Bronchial epithelial cell (primary cell): ENCODE measurements at places on chromosomes 2 and 18.
A peak's percentile ranks its signal among the peaks of the same experiment; 100 is the strongest.

GRCh38 chr2:27158468-27158867, 9.7 kb downstream of the TCF23 start:
- DNase-seq = no peak

DNA sequence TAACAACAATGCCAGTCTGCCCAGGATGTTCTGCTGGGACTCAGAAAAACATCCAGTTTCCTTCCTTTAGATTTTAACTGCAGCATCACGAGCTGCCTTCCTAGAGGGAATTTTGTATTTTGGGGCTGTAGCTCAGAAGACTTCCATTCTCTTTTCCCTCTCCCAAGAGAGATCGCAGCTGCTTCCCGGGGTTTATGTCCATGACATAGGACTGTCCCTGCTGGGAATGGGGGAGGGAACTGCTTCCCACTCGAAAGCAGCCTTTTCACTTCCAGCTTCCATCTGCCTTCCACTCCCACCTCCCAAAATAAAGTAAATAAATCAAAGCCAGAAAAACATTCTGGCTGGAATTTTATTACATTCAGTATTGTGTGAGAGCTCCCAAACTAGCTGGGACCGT, 52.4 kb downstream of the LIMS1 start:
- no peak for DNase-seq

- DNase-seq = no peak
These were observed 48.4 kb downstream of the PLEKHA3 start for GRCh38 chr2:178528647-178529046.

DNA sequence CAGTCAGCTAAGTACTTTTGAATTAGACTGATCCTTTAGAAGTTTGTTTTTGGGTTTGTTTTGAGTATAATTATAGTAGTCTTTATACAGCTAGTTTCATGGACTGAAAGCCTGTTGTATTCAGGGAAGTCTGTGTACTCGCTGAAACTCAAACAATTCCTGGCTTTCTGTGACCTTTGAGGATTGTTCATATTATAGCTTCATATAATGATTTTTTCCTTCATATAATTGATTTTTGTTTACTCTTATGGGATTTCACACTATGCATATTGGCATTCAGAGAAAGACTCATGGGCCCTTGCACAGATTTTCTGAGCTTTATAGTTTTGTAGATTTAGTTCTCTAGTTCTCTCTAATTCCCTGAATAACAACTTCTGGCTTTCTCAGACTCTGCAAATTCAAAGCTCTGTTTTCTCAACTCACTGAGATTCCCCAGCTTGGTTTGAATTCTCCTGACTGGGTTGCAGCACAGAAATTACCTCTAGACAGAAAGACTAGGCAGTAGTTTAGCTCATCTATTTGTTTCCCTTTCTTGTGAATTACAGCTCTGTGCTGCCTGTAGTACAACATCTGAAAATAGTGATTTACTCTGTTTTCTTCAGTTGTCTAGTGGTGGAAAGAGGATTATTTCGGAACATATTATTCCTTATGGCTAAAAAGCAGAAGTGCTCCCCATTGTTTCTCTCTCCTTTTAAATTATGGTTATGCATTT, 495.9 kb upstream of the CNTNAP5 start:
- DNase-seq = no peak

- DNase-seq = peak; percentile 60
These were observed 158.9 kb downstream of the NEB start for GRCh38 chr2:151575338-151575737.

DNA sequence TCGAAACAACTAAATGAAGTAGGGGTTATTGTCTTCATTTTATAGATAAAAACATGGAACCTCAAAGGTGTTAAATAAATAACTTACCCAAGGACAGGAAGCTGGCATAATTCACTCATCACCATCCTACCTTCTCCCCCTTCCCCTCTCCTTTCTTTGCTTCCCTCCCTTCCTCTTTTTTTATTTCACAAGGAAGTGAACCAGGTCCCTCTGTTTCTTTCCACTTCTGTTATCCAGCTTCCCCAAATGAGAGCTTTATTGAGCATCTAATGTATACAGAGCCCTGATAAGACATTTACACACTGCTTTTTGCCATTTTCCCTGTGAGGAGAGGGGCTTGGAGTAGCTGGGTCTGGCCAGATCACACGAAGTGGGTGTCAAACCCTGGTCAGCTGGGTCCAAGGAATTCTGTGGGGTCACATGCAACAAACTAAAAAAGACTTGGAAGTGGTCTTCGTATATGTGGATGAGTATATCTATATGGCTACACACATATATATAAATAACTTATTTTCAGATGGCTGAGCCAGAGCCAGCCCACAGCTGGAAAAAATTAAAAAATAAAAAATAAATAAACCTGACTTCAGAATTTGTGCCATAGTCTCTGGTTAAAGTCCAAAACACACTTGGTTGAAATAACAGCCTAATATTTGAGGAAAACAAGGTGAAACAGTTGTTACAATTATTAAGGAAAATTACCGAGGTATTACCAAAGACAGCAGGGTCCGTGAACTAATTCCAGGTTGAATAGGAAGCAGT, 49.3 kb upstream of the FOSL2 start:
- DNase-seq = no peak

DNA sequence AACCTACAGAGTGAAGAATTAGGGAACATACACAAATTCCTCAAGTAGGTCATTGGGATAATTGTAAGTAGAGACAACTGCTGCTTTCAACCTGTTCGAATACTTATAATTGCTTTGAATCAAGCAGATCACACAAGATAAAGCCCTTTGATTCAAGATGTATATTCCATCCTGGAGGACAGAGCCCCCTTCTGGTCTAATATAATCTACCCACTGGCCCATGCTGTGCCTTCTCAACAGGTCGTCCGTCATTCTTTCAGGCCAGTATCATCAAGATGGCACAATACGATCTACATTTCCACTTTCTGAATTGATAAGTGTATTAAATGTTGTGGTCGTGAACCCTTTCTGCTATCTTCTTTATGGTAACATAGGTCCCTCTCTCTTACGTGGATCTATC, 387.0 kb upstream of the CDH19 start:
- no peak for DNase-seq

DNA sequence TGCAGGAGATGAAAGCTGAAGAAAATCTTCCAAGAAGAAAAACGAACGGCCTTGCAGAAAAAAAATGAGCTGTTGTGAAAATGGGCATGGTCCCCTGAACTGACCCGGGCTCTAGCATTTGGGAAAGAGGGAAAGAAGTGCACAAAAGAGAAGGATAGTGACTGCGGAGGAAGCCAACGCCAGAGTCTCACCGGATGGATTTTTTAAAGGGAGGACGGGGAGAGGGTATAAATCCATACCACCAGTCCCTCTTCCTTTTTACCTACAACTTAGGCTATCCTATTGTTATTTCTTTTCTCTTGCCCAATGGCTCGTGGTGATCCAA, 601 bp downstream of the WDR35 start:
- no peak for DNase-seq

DNA sequence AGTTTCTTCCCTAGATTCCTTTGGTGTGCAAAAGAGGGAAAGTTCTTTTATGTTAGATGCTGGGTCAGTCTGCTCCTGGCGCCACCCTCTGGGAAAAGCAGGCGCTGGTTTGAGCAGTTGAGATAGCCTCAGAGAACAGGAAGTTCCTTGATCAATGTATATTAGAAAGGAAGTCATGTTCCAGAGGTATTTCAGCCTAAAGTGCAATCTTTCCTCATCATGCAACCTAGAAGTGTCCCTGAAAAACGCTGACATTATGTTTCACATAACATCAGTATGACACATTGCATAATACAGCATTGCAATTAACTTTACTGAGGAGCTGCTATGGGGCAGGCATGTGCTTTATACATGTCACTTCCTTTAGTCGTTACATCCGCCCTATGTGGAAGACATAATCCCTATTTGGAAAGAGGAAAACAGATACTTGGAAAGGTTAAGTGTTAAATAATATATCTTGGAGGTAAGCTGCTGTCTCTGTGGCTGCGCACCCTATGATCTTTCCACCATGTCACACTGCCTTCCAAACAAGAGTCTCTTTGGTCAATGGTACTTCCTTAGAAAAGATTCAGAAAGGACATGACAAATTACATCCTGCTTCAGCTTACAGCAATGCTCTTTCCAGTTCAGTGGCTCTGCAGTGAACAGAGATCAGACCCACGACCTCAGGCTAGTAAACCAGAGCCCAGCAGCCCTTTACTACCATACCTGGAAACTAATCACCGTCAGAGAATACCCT, 369.7 kb downstream of the RAD51AP2 start:
- peak; percentile 26 for DNase-seq

GRCh38 chr18:64099244-64099643, 49.6 kb downstream of the LINC00305 start:
- DNase-seq = no peak

- DNase-seq = no peak
These were observed 130.9 kb upstream of the CAVIN2 start for GRCh38 chr2:191977754-191978153.

DNA sequence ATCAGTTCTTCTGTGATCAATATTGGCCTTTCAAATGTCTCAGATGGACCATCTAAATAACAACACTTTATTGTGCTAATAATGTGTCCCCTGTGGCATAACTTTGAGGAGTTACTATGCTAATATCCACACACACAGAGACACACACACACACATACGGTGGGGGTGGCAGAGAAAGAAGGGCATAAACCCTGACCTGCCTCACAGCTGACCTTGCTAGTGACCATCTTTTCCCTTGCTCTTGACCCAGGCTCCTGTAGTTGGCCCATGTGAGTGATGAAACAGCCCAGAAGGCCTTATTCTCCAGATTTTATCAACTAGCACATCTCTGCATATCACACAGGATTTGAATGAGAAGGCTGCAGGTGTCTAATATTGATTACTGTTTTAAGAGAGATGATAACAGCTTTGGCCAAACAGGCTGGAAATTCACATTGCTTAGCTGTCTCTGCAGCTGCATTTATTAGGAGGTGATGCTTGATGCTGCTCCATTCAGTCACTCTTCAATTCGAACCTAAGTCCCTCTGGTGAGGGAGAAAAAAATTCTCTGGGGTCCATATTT, 176.4 kb downstream of the ACTR3 start:
- DNase-seq = no peak

- DNase-seq = no peak
These were observed 79.2 kb downstream of the SLC25A12 start for GRCh38 chr2:171814883-171815282.

GRCh38 chr2:120559401-120559800, 176.3 kb upstream of the GLI2 start:
- DNase-seq = peak; percentile 75

DNA sequence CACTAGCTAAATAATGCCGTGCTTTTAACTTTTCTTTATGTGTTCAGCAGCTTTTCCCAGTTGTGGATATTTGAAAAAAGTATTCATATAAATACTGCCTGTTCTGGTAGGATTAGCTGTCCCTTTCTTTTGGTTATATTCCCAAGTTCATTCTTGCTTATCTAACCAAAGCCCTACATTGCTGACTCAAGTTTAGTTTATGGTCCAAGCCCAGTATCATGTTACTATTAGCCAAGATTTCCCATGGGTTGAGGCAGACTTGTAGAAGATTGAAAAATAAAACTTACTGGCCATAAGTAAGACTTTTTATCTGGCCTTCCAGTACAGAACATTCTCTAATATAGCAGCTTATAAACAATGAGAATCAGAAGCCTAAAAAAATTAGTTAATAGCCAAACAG, 49.7 kb upstream of the NFE2L2 start:
- peak; percentile 86 for DNase-seq
